Stimulated activated CD4-positive, alpha-beta T cell treated with anti-CD3 and anti-CD28 coated beads, Interleukin-1b, Interleukin-23, amount 100 ng/mL, for 4 hours (primary cell): ENCODE measurements at places on chromosomes 12 and 14.

DNA sequence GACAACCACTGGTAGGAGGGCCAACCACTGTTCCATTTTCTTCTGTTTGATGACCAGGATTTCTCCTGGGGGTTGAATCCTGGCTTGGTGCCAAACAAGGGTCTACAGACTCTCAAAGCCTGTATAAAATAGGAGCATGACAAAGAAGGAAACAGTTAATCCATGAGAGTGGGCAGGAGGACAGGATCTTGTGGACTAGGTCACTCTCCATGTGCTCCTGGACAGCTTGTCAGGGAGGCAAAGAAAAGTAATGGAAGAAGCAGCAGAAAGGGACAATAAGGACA lies 243.7 kb downstream of the AKAP6 start:
- DNase-seq = no peak

DNA sequence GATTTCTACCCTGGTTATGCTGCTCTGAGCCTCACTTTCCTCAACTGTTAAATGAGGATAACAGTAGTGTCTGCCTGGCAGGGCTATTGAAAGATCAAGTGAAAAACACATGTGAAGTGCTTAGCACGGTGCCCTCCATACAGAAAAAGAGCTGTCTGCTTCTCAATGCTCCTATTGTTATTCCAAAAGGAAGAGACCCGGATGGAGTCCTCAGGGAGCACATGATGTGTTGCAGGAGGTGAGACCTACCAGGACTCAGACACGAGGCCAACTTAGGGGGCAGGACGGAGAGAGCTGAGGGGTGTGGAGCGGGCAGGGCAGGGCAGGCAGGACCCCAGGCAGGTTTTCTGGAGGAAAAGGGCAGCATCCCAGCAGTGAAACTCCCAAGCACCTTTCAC lies 8.9 kb downstream of the FAIM2 start:
- DNase-seq = no peak

GRCh38 chr14:73786636-73787485 lies 64.8 kb upstream of the PTGR2 start:
- DNase-seq = no peak

GRCh38 chr12:93970900-93971688 lies 177.3 kb upstream of the PLXNC1 start:
- DNase-seq = no peak

DNA sequence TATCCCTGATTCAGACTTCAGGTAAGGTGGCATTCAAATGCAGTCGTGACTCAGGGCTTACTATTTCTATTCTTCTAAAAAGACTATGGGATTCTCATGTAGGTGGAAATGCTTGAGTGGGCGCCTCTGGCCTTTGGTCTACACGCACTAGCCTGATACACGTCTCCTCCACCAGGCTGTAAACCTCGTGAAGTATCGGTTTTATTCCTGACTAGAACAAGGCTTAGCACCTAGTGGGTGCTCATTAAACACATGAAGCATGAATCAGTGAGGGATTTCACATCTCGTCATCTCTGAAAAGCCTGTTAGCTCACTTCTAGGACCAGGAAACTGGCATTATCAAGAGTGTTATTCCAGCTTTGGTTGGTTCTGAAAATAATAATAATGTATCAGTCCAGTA lies 17.7 kb upstream of the HNF1A start:
- DNase-seq = no peak

DNA sequence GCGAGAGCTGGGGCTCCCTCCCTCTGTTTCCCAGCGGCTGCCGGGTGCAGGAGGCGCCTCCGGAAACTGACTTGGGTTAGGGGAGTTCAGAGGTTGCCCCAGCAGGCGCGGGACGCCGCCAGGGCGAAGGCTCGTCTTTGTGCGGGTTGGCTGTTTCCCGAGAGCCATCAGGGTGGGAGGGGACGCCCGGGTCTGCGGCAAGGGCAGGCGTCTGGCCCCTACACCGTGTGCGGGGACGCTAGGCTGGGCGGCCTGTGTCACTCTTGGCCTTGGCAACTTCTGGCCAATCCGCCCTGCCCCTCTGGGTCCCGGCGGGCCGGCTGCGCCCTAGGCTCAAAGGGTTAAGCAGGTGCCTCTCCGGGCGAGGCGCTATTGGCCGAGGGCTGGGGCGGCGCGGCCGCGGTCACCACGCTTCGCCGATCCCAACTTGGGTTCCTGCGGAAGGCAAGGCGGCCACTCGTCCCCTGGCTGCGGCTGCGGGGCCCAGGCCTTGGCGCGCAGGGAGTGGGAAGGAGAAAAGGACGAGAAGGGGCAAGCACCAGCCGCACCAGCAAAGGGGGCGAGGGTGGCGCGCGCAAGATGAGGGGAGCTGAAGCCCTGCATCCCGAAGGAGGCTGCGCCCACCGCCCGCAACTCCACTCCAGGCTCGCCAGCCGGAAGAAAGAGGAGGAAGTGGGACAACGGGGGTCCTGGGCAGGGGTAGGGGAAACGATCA lies 5.6 kb upstream of the NPAS3 start:
- no peak for DNase-seq

DNA sequence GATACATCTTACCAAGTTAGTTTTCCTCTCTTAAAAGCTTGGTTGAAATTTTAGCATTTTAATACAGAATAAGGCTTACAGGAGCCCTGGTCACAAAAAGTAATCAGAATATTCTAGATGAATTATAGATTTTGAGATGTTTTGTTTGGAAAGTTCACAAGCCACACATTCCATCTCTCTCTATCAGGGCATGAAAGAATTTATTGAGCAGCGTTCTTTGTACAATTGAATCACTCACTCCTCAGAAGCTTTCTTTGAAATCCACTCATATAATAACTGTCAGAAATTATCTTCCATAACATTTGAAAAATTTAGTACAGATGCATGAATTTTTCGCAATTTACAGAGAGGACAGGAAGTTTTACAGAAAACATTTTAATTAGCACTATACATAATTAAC lies 938.6 kb upstream of the MDGA2 start:
- no peak for DNase-seq

GRCh38 chr12:102691773-102692555 lies 211.6 kb upstream of the IGF1 start:
- no peak for DNase-seq

DNA sequence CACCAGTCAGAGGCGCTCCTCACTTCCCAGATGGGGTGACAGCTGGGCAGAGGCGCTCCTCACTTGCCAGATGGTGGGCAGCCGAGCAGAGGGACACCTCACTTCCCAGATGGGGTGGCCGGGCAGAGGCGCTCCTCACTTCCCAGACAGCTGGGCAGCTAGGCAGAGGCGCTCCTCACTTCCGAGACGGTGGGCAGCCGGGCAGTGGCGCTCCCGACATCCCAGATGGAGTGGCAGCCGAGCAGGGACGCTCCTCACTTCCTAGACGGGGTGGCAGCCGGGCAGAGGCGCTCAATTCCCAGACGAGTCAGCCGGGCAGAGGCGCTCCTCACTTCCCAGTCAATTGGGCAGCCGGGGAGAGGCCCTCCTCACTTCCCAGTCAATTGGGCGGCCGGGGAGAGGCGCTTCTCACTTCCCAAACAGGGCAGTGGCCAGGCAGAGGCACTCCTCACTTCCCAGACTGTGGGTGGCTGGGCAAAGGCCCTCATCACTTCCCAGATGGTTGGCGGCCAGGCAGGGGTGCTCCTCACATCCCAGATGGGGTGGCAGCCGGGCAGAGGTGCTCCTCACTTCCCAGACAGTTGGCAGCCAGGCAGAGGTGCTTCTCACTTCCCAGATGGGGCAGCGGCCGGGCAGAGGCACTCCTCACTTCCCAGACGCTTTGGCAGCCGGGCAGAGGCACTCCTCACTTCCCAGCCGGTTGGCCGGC lies 143.8 kb upstream of the ARID2 start:
- DNase-seq = no peak

DNA sequence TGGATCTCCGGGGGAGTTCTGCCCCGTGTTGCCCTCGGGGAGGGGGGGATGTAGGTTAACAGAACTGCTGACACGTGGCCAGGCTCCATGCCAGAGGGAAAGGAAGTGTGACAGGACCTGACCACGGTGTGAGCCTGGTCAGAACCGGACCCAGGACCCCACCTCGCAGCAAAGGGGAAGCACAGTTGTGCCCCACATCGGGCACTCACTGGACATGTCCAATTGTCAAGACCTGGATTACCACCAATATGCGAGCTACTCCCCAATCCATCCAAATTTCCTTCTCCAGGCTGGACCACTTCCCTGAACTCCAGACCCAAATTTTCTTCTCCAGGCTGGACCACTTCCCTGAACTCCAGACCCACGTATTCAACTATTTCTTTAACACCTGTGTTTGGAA lies 78.8 kb upstream of the PIWIL1 start:
- DNase-seq = no peak

DNA sequence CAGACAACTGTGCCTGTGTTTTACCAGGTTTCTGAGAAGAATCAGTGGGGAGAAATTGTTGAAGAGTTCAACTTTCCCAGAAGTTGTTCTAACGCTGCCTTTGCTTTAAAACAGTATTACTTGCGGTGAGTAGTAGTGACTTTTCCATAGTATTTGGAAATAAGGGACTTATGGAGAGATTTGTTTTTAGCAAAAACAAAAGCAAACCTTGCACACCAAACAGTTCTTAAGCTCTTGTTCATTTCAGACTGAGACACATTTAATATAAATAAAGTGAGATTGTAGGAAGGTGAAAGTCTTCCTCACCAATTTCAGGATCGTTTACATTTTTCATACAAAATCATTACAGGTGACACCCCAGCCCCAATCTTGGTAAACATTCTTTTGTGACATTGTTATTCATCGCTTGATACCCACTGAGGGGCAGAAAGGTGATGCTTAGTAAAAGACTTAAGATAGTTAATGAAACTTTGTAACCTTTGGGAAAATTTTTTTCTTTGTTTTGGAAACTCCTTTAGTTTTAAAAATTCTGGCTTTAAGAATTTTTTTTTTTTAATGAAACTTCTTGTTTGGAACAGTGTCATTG lies 1.8 kb downstream of the ARID2 start:
- DNase-seq = no peak

GRCh38 chr12:69097619-69098368 lies 141.6 kb upstream of the CPSF6 start:
- DNase-seq = no peak

- no peak for DNase-seq
Observed at GRCh38 chr12:44357494-44357893, 518.6 kb downstream of the NELL2 start.

DNA sequence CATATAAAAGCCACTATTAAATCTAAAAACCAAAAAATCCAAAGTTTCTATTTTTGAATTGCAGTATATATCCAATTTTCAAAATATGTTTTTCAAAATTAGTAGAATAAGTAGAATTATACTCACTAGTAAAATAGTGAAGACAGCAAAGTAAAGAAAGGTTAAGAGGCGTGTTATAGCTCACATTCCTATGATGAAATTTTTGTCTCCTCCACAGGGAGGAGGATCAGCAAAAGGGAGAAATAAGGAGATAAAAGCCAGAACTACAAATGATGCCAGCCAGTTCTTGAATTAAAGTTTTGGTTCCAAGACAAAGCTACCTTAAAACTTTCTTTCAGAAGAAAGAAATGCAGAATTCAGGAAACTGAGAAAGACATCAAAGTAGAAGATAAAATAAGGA lies 50.0 kb downstream of the C2CD5 start:
- no peak for DNase-seq

GRCh38 chr12:80877721-80878265 lies 59.9 kb downstream of the LIN7A start:
- no peak for DNase-seq

GRCh38 chr12:29582146-29582545 lies 84.7 kb upstream of the OVCH1 start:
- no peak for DNase-seq

DNA sequence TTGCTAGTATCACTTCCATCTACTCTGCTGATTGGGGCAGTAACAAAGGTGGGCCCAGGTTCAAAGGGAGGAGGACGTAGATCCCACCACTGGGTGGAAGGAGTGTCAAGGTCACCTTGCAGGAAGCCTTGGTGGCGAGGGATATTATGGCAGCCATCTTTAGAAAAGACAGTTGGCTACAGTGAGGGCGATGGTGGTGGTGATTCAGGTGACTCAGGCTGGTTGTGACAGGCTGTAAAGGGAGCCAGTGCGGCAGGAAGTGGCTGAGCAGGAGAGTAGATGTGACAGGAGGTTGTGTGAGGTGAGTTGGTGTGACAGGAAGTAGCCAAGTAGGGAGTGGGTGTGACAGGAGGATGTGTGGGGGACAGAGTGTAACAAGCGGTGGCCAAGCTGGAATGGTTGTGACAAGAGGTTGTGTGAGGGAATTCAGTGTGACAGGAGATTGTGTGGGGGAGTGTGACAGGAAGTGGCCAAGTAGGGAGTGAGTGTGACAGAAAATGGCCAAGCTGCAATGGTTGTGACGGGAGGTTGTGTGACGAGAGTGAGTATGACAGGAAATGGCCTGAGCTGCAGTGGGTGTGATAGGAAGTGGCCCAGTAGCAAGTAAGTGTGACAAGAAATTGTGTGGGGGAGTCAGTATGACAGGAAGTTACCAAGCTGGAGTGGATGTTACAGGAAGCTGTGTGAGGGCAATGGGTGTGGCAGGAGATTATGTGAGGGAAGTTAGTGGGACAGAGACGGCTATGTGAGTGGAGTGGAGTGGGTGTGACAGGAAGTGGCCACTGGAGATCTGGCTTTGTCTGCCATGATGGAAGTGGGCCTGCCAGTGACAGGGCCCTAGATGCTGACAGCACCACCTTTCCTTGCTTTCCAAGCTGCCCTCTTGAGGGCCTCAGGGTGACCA lies 136.5 kb upstream of the MYL2 start:
- DNase-seq = peak; percentile 49

DNA sequence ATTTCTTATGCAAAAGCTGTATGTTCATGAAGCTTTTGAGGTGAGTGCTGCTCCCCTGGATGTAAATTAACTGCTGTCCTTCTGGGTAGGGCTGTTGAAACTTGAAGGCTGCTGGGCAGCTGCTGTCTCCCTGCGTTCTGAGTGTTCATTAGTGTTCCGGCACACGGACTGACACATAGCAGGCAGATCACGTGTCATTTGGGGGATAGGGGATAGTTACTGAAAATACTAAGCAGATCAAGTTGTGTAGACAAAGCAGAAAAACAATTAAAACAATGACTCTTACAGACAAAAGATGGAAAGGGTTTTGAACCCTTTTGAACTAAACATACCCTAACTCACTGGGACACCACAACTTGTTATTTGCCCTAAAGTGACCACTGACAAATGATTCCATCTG lies 82.5 kb downstream of the PRICKLE1 start:
- no peak for DNase-seq

DNA sequence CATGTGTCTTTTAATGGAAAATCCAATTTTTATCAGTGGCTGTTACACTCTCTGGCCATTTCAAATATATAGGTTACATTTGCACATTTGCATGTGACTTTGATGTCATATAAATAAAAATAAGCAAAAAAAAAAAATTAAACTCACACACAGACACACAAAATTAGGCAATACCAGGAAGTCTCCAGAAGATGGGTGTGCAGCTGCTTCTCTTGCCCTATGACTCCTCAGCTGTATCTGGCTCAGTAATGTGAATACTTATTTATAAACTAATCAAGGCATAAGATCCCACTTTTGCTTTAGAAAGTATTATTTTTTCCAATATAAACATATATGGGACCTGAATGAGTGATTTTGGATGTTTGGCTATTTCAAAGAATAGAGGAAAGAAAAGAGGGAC lies 461.1 kb downstream of the LRIG3 start:
- DNase-seq = no peak

GRCh38 chr12:25764409-25764808 lies 194.1 kb upstream of the RASSF8 start:
- DNase-seq = no peak
